ENCODE measurements at places on chromosomes 2 and 18.

DNA sequence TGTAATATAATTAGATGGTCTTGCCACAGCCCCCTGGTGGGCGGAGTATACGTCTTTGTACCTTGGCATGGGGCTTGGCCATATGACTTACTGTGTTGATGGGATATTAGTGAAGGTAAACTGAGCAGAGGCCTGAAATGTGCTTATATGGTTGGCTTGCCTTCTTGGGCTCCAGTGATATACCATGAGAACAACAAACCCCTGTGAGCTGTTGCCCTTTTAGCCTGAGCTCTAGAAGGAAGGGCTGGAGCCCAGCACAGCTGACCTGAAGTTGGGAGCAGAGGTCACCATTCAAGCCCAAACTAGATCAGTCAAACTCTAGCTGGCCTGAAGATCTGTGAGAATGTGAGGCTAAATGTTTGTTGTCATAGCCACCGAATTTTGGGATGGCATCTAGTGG, 75.2 kb upstream of the CD302 start:
- H3K4me3 ChIP-seq = no peak overlapping the region
- no peak for DNase-seq
- no peak overlapping the region for H3K27ac ChIP-seq
- H3K36me3 ChIP-seq = no peaks in the 10 kb centered on the region

GRCh38 chr2:20678780-20679179, 11.8 kb downstream of the GDF7 start:
- no peaks in the 10 kb centered on the region for H3K4me1 ChIP-seq
- no peak for DNase-seq
- no peaks in the 10 kb centered on the region for H3K36me3 ChIP-seq
- H3K27ac ChIP-seq = no peak overlapping the region

GRCh38 chr2:188051706-188052105, 240.0 kb upstream of the GULP1 start:
- no peaks in the 10 kb centered on the region for H3K36me3 ChIP-seq
- no peak overlapping the region for H3K27ac ChIP-seq
- no peak for DNase-seq
- no peaks in the 10 kb centered on the region for H3K27me3 ChIP-seq

GRCh38 chr18:48207733-48208132, 201.4 kb downstream of the ZBTB7C start:
- H3K4me3 ChIP-seq = no peak overlapping the region
- H3K4me1 ChIP-seq = no peaks in the 10 kb centered on the region
- no peak overlapping the region for H3K27ac ChIP-seq

Measured in Panc1 (cell line).